ENCODE measurements at places on chromosomes 3 and 15. TPM values are rescaled to one million over a fixed set of nuclear protein-coding genes. Genes with fewer than 3 reads are reported as not detected.
A peak's percentile ranks its signal among the peaks of the same experiment; 100 is the strongest.

GRCh38 chr3:12115849-12116248 is 42.9 kb downstream of the TIMP4 start:
- no peak for DNase-seq

GRCh38 chr3:123521179-123521969 is 63.5 kb downstream of the HACD2 start:
- DNase-seq, result peak; percentile 36

DNA sequence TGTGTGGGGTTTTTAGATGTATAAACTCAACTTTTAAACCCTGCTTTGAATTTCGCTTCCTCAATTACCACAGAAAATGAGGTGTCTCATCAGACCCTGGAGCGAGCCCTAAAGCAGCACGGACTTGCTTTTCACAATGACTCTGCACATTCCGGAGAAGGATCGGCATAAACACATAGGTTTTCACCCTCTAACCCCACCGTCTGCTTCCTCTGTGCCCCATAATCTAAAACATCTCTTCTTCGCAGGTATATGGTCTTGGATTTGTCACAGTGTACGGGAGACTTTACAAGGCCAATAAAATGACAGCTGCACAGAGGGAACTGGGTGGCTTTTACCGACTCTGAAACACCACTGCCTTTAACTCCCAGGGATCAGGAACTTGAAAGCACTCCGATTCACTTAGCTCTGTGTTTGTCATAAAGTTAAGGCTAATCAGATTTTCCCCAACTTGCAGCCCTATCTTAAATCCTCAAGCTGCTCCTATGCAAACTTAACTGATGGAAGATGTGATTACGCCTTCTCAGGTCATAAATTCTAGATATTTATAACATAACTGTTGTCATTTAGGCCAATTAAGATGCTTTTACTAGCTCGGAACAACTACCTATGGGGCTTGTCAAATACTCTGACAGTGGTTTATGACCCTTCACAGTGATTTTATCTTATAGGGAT is 133.4 kb upstream of the WNT5A start:
- DNase-seq, result no peak

DNA sequence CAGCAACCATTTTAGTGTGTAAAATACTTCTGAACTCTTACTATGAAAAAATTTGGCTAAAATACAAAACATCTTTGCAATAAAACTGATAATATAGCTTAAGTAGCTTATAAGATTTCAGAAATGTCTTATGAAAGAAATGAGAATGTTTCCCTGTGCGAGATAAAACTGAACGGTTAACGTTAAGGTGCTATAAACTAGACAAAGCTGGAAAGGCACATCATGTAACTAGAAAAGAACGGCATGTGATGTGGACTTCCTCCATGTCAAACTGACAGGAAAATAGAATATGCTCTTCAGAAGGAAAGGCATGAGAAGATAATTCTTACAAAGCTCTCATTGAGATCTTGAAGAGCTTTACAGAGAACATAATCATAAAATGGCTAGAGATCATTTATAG is 36.5 kb downstream of the NCK1 start:
- DNase-seq, result no peak

- DNase-seq, result no peak
Measured at GRCh38 chr3:94440767-94441493, 378.1 kb downstream of the NSUN3 start.

Gene DPPA4
- total RNA-seq, result 2.3 TPM

Gene GABRB3
- total RNA-seq, result not detected

Gene ACTC1
- not detected for total RNA-seq

Gene PAQR9
- not detected for total RNA-seq

Gene BAHD1
- total RNA-seq, result 41.8 TPM
